Motor neuron (in vitro differentiated cells): ENCODE measurements at places on chromosomes 3 and 15.

- no peak for ATAC-seq
Observed at GRCh38 chr15:97998307-97999071, 38.0 kb downstream of the ARRDC4 start.

- ATAC-seq: no peak
Observed at GRCh38 chr3:195039180-195039843, 231.6 kb downstream of the XXYLT1 start.

GRCh38 chr3:31241533-31241932, 291.2 kb upstream of the STT3B start:
- ATAC-seq: no peak

- no peak for ATAC-seq
Observed at GRCh38 chr3:188320757-188321156, 166.8 kb downstream of the LPP start.

GRCh38 chr3:9373465-9373864, 10.6 kb downstream of the THUMPD3 start:
- no peak for ATAC-seq

DNA sequence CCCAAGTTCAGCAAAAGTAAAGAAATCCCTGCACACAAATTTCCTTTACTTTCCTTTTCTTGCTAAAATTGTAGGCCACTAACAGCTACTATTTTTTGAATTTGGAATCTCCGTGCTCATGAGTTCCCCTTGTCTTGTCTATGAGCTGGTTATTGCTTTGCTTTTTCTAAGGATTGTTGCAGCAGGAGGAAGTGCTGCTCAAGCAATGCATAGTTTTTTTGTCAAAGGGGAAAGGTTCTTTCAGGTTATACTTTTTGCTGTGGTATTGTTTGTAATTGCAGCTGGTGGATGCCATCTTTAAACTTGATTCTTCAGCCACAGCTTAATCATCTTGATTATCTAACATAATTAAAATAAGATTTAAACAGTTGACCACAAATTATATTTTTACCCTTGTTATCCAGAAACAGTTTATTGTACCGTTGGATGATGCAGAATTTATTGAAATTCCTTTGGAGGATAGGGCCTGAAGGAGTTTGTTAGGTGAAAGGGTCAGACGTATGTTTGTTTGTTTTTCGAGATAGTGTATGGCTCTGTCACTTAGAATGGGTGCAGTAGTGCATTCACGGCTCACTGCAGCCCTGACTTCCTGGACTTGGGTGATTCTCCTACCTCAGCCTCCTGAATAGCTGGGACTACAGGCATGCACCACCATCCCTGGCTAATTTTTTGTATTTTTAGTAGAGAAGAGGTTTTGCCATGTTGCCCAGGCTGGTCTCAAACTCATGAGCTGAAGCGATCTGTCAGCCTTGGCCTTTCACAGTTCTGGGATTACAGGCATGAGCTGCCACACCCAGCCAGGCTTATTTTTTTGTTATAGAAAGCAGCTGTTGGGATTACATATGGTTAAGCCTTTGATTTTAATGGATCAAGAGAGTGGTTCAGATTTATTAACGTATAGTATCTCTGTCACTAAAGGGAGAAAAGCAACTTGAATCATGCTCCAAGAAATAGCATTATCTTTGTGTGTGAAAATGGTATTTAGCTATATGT, 11.7 kb downstream of the MGA start:
- ATAC-seq: no peak

- no peak for ATAC-seq
Observed at GRCh38 chr15:60656481-60656880, 177.5 kb upstream of the ICE2 start.

DNA sequence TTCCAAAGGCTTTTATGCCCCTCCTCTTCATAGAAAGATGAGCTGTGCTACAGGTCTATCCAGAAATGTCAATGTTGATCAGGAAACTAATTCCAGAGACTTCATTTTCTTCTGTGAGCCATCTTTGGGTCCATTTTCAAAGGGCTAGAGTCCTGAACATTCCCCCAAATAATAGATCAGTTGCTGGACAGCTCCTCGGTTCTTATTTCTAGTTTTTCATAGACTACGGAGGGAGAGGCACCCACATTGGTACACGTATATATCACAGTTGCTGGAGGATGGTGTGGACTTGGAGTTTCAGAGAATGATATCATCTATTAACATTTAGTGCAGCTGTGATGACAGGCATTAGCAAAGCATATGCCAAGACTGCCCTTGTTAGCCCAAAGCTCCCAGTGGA, 59.1 kb downstream of the AGBL1 start:
- no peak for ATAC-seq

DNA sequence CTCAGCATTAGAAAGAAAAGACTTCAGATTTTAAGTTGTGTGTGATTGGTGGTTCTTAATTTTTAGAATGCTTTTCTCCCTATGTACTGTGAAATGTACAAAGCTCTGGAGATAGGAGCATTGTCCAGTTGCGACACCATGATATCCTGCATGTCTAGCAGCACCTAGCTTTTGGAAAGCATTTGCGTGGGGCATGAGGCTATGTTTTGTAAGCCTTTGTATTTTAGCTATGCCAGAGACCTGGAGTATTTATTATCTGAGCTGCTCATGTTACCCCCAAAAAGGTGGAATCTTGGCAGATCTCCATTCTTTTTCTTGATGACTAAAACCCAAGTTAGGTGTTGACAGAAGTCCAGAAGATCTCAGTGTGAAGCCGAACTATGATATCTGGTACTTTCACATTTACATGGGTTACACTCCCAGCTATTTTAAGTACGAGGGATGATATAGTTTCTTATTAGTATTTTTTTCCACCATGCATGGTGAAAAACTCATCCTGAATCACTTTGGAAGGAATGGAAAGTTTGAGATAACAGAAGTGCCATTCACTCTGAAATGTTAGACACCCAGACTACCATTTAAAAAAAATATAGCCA, 126.7 kb upstream of the SAMMSON start:
- ATAC-seq: no peak

- ATAC-seq: no peak
Observed at GRCh38 chr3:172856795-172857742, 106.5 kb downstream of the ECT2 start.

DNA sequence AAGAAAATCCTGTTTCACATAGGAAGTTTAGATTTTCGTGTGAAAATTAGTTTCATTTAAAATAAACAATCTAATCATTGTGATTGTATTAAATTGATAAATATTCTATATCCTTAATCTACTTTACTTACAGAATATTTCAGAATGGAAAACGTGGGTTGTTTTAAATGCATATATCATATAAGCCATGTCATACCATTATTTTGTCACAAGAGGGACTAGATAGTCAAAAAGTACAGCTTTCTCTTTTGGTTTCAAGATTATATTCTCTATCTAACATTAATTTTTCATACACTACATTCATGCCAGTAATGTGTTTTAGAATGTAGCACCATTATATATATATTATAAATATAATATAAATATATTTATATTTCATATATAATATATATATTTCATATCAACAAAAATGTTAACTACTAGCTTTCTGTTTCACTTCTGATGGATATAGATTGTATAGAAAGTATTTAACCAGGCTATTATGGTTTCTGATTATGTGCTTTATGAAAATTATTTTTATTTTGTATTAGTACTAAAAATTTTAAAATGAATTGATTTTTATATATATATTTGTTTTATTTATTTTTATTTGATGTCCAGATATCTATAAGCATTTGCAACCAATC, 45.3 kb downstream of the OSTN start:
- no peak for ATAC-seq

DNA sequence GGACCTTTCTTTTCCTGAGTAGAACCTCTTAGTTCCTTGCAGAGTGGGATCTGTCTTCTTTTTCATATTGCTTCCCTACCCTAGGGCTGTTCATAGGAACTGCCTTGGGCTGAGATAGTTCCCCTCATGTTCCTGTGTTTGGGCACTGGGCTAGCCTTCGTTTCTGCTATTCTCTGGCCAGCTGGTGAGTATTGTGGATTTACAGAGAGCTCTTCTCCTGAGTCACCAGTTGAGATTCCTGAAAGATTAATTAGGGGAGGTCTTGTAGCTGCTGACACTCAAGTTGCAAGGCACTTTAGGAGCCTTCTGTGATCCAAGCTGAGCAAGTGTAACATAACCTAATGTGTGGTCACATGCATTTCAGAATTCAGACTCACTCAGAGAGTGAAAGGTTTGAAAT, 30.7 kb downstream of the CHD2 start:
- peak; percentile 56 for ATAC-seq

GRCh38 chr3:122003606-122004005, 18.4 kb downstream of the ILDR1 start:
- no peak for ATAC-seq

GRCh38 chr3:103385961-103386656, 951.3 kb downstream of the ZPLD1 start:
- ATAC-seq: peak; percentile 84

DNA sequence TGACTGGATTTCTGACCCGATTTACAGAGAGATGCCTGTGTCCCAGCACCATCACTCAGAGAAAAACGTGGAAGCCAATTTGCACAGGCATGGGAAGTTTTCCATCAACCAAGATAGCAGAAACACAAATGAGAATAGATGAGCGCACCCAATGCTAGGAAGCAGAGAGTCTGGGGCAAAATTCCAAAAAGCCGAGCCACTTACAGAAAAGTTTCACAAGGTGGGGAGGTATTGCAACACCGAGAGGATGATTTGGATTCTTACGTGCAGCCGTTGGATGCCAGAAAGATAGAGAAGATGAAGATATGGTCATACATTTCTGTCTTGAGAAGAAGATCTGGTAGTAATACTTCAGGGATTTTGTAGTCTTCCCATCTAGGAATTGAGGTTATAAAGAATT, 57.4 kb downstream of the UNC13C start:
- no peak for ATAC-seq

- ATAC-seq: peak; percentile 26
Observed at GRCh38 chr3:14990780-14991148, 43.4 kb downstream of the NR2C2 start.

- ATAC-seq: no peak
Observed at GRCh38 chr15:52717924-52718323, 38.7 kb upstream of the ATOSA start.

GRCh38 chr3:12518261-12519028, 26.9 kb downstream of the MKRN2OS start:
- no peak for ATAC-seq

DNA sequence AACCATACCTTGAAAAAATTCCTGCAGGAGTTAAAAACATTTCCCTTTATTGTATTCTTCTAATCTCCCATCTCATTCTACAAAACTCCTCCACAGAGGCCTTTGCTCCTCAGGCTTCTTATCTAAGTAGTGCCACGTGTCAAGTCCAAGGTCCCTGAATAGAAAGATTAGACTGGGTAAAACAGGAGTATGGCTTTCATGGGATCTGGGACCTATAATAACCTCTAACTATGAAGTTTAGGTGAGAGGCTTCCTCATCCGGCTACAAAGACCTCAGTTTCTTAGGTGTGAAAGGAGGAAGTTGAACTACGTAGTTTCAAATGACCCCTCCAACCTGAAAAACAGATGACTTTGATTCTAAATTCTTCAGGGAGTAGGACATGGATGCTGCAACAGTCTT, 20.0 kb downstream of the GPR15 start:
- ATAC-seq: no peak

GRCh38 chr3:169764312-169764881, 463 bp downstream of the TERC start:
- peak; percentile 55 for ATAC-seq

DNA sequence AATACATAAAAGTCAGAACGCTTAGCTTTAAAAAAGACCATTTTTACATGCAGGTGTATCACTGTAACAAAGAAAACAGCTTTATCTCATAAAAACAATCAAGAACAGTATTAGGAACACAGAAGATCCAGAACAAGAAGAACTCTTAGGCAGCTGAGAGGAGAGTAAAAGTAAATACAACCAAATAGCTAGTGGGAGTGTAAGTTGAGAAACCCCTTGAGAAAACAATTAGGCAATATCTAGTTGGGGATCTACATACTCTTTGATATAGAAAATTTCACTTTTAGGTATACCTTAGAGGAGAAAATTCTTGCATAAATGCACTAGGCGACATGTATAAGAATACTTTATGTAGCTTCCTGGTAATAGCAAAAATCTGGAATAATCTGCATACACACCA, 7.5 kb downstream of the TMF1 start:
- no peak for ATAC-seq

DNA sequence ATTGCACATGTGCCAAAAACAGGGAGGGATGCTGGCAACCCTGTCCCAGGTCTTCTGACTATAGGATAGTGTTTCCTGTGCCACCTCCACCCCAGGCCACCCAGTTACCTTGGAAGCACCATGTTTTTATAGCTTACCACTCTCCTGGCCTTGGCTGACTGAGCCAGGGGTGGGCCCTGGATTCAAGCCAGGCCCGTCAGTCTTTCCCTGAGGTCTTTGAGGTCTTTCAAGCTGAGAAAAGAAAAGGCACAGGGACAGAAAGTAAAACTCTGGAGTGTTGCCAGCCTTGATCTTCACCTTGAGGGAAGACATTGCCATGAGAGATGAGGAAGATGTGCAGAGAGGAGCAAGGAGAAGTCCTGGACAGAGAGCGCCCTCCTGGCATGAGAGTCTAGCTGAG, 46.3 kb downstream of the SYNM start:
- ATAC-seq: no peak

- no peak for ATAC-seq
Observed at GRCh38 chr3:53645754-53646153, 151.3 kb downstream of the CACNA1D start.

DNA sequence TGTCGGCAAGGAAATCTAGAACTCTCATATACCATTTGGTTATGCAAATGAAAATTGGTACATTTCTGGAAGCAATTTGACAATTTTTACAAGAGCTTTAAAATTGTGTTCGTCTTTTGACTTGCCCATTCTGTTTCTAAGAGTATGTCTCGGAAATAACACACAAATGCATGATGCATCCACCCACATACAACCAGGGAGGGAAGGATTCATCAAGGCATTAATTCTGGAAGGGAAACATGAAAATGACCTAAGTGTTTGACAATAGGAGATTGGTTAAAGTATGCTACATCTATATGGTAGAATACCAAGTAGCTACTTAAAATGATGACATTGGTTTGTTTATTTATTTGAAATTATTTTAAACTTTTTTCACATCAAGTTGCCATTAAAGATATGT, 58.6 kb downstream of the PIAS1 start:
- no peak for ATAC-seq

DNA sequence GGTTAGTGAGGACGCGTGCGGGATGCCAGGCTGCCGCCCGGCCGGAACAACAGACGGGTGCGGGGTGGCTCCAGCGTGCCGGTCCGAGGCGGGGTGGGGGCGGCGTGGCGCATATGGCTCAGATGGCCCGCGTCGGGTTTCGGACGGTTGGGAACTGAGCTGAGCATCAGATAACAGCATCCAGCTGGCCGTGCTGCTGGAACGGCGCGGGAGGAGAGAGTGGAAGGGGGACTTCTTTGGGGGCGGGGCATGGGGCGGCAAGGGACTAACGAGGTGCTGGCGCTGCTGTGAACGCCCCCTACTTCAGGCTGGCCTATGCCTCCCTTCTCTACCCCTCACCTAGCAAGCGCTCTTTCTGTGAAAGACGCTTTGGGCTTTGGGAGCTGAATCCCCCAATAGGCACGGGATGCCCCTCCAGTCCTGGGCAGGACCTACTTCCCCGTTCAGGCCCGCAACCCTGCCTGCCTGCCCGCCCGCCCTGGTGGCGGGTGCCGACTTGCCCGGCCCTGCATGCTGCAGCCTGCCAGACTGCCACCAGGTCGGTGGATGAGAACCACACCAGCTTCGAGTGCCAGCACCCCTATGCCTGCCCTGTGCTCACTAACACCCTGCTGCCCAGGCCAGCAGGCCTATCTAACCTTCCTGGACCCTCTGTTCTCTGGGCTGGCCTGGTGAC, 542 bp downstream of the INKA1 start:
- ATAC-seq: peak; percentile 33

GRCh38 chr3:87225659-87226058, 1.4 kb upstream of the CHMP2B start:
- ATAC-seq: no peak

- no peak for ATAC-seq
Observed at GRCh38 chr3:74603292-74603691, 11.2 kb downstream of the CNTN3 start.
